ENCODE measurements at places on chromosomes 7 and 10.

GRCh38 chr7:100897772-100898454 lies 2.2 kb upstream of the ACHE start:
- DNase-seq = no peak

DNA sequence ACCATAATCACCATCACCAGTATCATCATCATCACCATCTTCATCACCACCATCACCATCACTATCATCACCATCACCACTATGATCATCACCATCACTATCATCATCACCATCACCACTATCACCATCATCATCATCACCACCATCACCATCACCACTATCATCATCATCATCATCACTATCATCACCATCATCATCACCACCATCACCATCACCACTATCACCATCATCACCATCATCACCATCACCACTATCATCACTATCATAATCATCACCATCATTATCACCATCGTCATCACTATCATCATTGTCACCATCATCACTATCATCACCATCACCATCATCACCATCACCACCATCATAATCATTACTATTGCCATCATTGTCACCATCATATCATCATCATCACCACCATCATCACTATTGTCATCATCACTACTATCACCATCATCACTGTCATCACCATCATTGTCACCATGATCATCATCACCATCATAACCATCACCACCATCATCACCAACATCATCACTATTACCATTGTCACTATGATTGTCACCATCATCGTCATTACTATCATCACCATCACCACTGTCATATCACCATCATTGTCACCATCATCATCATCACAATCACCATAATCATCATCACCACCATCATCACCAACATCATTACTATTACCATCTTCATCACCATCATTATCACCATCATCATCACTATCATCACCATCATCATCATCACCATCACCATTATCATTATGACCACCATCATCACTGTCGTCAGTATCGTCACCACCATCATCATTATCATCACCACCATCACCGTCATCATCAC lies 154.7 kb downstream of the ACTR3B start:
- no peak for DNase-seq

- no peak for DNase-seq
These were observed 86.8 kb upstream of the NAMPT start for GRCh38 chr7:106371629-106372028.

- no peak for DNase-seq
These were observed 65.3 kb downstream of the MACC1 start for GRCh38 chr7:20151708-20152456.

GRCh38 chr7:66950763-66951162 lies 29.7 kb downstream of the TMEM248 start:
- no peak for DNase-seq

DNA sequence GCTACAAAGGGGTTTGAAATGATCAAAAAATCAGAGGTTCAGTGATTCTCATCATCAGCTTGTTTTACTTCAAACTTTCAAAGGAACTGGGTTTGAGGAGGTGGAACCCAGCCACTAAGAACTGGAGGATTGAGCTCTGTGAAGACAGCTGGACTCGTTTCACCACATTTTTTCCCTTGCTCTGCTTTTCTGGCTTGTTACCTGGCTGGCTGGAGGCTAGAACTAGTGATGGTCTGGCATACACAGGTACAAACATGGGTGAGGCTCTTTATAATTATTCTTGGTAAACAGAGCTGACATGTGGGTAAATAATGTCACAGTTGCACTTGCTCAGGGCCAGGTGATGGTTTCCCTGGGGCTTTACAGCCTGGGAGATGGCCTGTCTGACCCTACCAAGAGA lies 352.5 kb downstream of the FGFR2 start:
- DNase-seq = no peak

- DNase-seq = no peak
These were observed 83.2 kb upstream of the MBL2 start for GRCh38 chr10:52855546-52856325.

GRCh38 chr10:43647576-43647975 lies 1.1 kb downstream of the ZNF32 start:
- no peak for DNase-seq

Measured in activated CD4-positive, alpha-beta T cell treated with anti-CD3 and anti-CD28 coated beads, Interleukin-2, Interleukin-6, amounts not matched to agents 100 ng/mL and 50 ng/mL, durations not matched to agents 16 hours and 8 hours (primary cell).